ENCODE measurements at places on chromosomes 11 and 22.

DNA sequence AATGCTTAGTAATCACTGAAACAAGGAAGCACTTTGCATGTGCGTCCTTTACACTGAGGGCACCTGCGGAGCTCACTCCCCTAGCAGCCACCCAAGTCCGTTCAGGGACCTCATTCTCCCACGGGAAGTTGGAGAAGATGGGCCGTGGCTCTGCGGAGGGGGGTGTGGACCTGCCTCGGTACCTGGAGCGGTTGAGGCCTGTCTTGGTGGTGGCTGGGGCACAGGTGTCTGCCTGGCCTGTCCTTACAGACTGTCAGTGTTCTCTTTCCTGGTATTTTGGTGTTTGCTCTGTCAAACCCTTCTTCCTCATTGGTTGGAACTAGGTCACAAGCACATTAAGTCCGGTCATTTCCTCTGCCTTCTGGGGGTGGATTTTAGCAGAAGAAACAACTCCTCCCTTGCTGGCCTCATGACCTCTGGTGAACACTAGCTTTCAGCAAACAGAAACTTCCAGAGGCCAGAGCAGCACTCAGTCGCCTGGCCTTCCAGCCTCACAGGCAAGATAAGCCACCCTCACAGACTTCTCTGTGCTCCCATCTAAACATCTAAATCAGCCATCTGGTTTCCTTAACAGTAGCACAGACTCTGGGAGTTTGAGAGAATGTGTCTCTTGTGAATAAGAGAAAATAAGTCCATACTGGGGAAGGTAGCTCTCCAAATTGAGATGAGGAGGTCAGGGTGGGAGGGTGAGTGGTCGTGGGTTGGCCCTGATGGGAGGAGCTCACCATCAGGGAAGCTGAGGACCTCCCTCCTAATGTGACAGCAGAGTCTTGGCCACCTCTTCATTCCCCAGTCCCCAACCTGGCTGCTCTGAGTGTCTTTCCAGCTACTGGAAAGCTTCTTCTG lies 8.6 kb downstream of the SNAP29 start:
- no peak for DNase-seq

DNA sequence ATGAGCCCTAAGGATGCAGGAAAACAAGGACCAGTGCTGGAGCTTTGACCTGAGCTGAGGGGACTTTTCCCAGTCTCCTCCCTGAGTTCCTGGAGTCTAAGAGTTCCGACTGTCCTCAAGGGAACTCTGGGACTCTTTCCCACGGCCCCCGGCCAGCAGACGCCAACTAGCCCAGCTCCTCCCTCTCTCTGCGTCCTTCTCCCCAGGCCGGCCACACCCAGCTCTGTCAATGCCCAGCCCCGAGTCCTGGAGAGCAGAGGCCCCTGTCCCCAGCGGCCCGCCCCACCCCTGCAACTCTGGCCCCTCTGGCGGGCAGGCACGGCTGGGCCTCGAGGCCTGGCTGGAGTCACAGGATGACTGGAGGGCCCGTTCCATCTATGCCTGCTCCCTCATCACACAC lies 29.8 kb downstream of the NECTIN1 start:
- no peak for DNase-seq

GRCh38 chr11:12206529-12206928 lies 96.1 kb downstream of the MICAL2 start:
- DNase-seq, result no peak

DNA sequence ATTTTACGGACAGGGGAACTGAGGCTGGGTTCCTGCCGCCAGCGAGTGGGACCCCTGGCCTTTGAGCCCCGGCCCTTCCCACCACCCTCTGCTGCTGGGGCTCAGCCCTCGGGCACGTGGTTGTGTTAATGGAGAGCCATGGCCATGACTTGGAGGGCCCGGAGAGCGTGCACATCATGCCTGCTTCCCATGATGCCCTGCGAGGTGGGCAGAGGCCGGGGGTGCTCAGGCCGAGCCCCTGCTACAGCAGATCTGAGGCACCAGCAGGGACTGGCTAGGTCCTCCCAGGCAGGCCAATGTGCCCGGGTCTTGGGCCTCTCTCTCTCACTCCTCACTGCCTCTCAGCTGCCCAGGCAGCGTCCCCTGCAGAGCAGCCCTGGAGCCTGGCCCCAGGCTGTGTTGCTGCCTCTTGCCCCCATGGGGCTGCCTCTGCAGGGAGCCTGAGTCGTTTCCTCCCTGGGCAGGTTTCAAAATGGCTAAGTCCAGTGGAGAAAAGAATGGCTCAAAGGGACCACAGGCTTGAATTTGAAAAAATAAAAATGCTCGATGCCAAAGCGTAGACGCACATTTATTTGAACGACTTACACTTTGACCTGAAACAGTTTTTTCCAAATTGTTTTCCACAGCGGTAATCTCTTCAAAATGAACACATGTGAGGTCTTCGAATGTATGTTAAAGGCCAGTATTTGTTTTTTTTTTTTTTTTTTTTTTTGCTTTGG lies 72.6 kb upstream of the CLDN5 start:
- no peak for DNase-seq

DNA sequence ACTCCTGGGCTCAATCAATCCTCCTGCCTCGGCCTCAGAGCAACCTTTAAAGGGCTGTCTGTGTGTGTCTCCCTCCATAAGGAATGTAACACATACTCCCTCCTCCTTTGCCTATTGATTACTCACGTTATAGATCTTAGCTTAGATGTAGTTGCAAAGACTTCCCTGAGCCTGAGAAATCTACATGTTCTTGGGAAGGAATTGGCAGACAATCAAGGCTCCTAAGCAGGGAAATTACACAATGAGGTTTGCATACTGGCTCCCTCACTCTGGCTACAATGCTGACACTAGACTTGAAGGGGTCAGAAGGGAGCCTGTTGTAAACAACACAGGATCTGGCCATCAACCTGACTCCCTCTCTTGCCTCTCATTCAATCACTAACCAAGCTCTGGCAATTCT lies 5.2 kb upstream of the OLFML1 start:
- DNase-seq, result no peak

- DNase-seq, result no peak
Observed at GRCh38 chr22:24027389-24027975, 16.4 kb downstream of the CABIN1 start.

DNA sequence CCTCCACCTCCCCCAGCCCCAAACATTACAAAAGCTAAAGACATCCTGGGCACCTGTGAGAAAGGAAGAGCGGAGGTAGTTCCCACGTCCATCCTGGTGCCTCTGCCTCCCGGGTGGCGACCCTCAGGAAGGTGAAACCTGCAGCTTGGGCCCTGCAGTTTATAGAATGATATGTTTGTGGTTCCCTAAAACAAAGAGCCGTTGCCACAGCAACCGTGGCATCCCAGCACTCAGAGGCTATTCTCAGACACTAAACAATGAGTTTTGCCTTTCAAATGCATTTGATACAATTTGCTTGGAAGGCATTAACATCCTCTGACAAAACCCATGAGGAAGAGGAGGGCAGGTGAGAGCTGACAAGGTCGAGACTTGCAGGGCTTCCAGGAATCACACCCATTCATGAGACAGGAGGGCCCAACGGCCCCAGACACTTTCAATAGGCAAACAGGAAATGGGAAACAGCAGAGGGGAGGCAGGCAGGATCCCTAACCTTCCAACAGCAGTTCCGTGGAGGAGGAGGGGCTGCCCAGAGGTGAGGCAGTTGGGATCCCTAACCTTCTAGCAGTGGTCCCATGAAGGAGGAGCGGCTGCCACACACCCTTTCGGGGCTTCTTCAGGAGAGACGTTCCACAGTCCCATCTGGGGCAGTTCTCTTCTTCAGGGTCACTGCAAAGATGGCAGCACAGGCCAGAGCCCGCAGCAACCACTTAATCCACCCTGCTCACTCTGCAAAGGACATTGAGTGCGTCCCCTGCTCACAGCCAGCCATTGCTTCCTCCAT lies 379.2 kb downstream of the SHANK2 start:
- DNase-seq, result no peak

DNA sequence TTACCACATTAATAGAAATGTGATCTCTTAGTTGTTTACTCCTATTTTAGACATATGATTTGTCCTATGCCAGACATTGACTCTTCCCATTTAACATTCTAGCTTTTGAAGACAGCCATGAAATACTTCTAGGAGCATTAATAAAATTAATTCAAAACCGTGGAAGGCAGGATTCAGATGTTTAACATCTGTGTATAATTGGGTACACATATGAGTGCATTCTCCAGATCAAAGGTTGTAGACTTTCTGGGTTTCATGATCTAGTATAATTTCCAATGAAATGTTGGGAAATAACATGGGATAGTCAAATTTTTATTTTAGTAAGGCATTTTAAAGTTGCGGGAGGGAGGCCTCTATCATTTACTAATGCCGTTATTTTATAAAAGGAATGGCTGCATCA lies 35.2 kb upstream of the CCDC89 start:
- DNase-seq, result no peak

DNA sequence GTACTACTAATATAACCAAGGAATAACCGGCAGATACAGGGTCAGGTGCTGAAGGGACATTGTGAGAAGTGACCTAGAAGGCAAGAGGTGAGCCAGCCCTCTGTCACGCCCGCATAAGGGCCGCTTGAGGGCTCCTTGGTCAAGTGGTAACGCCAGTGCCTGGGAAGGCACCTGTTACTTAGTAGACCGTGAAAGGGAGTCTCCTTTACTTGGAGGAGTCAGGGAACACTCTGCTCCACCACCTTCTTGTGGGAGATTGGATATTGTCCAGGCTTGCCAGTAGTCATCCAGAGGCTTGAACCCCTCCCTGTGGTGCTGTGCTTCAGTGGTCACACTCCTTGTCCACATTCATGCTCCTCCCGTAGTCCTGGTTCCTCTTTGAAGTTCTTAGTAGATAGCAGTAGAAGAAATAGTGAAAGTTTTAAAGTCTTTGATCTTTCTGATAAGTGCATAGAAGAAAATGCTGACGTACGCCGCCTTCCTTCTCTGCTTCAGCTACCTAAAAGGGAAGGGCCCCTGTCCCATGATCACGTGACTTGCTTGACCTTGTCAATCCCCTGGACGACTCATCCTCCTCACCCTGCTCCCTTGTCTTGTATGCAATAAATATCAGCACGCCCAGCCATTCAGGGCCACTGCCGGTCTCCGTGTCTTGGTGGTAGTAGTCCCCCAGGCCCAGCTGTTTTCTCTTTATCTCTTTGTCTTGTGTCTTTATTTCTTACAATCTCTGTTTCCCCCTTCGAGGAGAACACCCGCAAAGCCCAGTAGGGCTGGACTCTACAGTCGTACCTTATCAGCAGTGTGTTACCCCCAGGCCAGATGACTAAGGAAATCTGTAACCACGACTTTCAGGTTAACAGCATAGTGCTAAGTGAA lies 6.1 kb downstream of the NUP50 start:
- peak; percentile 22 for DNase-seq

DNA sequence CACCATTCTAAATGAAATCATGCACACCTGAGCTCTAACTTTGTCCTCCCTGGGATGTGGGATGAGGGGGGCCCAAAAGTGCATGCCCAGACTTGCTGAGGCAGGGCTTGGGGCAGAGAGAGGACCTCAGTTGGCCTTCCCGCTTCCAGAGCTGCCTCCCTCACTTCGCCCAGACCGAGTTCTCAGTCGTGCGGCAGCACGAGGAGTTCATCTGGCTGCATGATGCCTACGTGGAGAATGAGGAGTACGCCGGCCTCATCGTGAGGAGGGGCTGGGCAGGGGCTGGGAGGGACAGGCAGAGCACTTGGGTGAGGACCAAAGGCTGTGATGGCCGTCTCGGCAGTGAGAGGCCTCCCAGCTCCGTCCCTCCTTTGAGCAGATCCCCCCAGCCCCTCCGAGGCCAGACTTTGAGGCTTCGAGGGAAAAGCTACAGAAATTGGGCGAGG lies 8.2 kb downstream of the CFL1 start:
- DNase-seq, result no peak

- no peak for DNase-seq
Observed at GRCh38 chr11:60781981-60782316, 3.2 kb upstream of the MS4A10 start.

GRCh38 chr11:3178349-3178748 lies 13.2 kb upstream of the OSBPL5 start:
- no peak for DNase-seq

DNA sequence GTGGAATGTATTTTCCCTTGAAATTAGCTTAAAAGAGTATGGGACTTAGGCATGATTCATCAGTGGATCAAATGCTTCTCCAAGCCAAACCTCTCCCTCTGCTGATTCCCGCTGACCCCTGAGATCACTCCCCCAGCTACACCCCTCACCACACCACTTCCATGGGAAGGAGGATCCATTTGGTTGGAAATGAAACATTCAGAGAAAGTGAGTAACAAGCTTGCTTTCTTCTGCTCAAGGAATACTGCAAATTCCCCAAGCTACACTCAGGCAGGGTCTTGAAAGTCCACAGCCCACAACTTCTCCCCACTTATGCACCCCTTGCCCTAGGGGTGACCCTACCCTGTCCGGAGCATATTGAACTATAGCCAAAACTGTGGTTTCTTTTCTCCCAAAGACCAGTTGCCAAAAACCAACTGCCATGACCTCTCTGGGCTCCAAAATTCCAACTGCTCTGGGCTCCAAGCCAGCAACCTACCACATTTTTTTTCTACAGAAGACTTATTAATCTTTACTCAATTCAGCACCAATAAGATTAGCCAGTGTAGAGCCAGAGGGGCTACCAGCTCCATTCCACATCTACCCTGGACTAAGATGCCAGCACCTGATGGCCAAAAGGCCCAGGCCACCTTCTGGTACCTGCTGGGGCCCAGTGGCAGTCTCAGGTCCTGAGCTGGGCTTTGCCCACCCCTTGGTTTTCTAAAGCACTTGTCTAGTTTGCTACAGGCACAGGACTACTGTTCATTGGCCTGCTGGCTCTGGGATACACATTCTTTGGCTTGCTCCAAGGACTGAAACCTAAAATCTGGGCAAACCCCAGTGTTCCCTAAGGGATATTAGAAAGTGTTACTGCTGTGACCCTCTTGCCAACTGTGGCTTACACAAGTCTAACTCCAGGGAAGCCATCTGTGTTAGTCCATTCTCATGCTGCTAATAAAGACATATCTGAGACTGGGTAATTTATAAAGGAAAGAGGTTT lies 101.1 kb downstream of the MICAL3 start:
- no peak for DNase-seq

DNA sequence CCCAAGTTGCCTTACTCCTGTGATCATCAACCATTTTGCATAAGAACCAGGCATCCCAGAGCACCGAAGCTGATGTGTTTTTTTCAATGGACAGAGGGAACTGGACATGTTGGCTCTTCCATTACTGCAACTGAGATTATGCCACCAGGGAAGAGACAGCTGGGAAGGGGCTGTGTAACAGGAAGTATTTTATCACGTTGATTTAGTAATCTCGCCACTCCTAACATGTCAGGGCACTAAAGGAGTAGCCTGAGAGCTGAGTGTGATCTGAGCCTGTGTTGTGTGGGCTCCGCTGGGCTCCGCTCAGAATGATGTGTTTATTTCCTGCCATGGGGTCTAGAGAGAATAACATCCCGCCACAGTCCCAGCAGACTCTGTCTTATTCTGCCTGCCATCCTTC lies 165.4 kb downstream of the GRIK4 start:
- no peak for DNase-seq

- DNase-seq, result no peak
Observed at GRCh38 chr11:32555895-32556294, 27.7 kb upstream of the EIF3M start.

- DNase-seq, result no peak
Observed at GRCh38 chr11:93017821-93018690, 48.6 kb downstream of the MTNR1B start.
